NCI-H2081 treated with DMSO at 0.1 percent for 48 hours (cell line): ENCODE measurements at places on chromosomes 5 and 9.
A peak's percentile ranks its signal among the peaks of the same experiment; 100 is the strongest.

DNA sequence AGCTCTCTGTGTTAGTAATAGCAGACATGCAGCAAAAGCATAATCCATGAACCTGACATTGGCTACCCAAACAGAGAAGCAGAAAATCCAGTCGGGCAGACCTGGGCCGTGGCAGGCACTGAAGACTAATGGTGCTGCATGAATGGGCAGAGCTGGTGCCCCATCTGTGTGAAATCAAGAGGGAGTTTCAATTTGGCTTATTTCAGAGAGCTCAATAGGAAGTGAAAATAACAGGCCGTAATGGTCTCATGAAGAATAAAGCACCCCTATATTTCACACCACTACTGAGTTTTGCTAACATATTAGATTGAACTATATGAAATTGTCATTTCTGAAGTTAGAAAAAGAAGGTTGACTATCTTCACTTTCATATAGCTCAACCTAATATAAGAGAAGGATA lies 149.7 kb downstream of the ENC1 start:
- DNase-seq: no peak

- DNase-seq: no peak
These were observed 9.3 kb upstream of the TNC start for GRCh38 chr9:115127191-115127817.

DNA sequence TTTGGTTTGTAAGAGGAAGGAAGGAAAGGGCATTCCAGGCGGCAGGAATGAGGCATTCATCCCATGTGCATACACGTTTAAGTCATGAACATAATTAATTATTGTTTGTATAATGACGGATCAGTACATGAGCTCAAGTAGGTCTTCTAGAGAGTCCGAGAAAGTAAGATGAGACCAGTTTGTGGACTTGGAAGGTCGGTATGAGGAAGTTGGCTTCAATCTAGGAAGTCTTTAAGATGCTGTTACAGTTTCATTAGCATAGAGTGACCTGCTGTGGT lies 2.1 kb downstream of the GTF3C4 start:
- DNase-seq: no peak

- DNase-seq: no peak
These were observed 526.7 kb upstream of the TRPC7 start for GRCh38 chr5:136892000-136892399.

- DNase-seq: no peak
These were observed 48.2 kb upstream of the GFPT2 start for GRCh38 chr5:180401229-180401907.

DNA sequence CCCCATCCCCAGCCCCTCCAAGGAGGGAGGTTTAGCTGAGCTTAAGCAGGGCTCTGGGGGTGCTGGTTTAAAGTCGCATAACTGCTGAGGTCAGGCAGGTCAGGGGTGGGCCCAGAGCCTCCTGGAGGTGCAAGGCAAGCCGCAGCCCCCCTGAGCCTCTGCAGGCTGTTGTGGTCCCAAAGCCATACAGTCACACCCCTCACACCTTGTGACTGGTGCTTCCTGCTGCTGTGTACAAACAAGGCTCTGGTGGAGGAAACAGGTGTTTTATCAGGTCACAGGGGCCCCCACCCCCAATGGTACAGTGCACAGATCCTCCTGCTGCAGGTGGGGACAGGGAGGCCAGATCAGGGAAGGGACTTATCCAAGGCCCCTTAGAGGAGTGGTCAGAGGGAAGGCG lies 8.0 kb downstream of the TCF7 start:
- DNase-seq: no peak

DNA sequence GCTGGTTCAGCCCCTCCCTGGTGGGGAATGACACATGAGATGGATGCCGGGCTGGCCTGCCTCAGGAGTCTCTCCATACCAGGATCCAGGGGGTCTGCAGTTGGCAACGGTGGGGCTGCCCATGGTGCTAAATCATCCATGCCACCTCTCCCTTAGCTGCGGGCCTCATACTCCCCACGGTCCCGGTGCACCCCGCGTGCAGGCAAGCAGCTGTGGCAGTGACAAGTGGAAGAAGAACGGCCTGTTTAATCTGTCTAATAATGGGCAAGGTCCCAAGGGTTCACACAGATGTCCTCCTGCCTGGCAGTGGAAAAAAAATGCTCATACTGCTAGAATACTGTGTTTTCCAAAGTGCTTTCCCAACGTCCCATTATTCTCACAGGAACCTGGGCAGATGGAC lies 196.9 kb upstream of the PANK3 start:
- no peak for DNase-seq

GRCh38 chr9:129623331-129623730 lies 2.4 kb upstream of the C9orf50 start:
- no peak for DNase-seq

DNA sequence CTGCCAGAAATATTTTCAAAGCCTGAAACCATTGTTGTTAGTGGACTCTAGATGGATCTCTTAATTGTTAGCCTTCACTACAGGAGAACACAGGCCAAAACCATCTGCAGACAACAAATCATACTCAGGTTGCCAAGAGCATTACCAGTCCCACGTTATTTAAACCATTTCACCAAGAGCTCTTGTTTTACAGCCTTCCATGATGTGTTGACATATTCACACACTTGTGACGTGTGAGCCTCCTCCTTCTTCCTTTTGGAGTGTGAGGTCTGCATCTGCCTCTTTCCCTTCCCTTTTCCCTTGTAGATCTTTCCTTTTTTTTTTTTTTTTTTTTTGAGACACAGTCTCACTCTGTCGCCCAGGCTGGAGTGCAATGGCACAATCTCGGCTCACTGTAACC lies 279.0 kb downstream of the AUH start:
- no peak for DNase-seq

GRCh38 chr5:174547814-174548213 lies 176.6 kb upstream of the MSX2 start:
- DNase-seq: no peak

- DNase-seq: no peak
These were observed 41.4 kb upstream of the DAB2IP start for GRCh38 chr9:121609822-121610637.

- no peak for DNase-seq
These were observed 205.8 kb upstream of the KIF2A start for GRCh38 chr5:62100201-62100600.

GRCh38 chr5:171782332-171782966 lies 3.2 kb upstream of the SMIM23 start:
- no peak for DNase-seq

DNA sequence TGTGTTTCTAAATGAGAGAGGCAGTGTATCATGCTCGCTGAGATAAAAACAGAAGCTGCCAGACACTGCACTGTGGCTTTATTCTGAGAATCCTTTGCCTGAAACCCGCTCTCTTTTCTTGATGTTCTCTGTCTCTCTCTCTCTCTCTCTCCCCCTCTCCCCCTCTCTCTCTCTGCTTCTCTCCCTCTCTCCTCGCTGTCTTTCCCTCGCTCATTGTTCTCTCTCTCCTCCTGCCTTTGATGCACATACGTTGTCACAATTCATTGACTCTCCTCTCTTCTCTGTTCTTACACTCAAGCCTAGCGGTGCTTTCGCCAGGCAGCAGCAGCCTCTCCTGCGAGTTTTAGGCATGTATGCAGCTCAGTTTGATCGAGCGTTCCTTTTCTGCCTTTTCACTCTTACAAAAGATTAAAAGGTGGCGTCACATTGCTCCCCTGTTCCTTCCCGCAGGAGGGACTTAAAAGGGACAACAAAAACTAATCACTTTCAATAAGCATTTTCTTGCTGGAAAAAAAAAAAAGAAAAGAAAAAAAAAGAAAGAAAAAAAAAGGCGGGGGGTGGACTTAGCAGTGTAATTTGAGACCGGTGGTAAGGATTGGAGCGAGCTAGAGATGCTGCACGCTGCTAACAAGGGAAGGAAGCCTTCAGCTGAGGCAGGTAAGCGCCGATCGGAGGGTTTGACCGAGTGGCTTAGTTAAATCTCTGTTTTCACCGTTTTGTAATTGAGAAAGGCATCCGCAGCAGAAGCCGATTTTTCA lies 717.9 kb upstream of the WWC1 start:
- peak; percentile 43 for DNase-seq

DNA sequence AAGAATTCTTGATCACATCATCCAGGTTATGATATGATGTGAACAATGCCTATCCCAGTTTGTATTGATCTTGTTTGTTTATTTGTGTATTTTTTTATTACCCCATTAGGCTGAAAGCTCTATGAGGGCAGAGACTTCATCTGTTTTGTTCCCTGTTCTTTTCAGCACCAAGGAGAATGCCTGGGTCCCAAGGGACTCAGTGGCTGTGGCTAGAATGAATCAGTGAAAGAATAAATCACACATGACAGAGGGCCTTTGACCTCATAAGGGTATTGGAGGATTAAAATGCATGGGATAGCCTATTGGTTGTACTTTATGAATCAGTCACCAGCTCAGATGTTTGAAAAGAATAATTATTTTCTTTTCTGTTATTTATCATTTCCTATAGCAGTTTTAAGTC lies 292.2 kb downstream of the GAS1 start:
- DNase-seq: no peak

- DNase-seq: no peak
These were observed 16.6 kb upstream of the FBP2 start for GRCh38 chr9:94610181-94610606.

- DNase-seq: no peak
These were observed 22.3 kb downstream of the NTNG2 start for GRCh38 chr9:132184124-132184523.

DNA sequence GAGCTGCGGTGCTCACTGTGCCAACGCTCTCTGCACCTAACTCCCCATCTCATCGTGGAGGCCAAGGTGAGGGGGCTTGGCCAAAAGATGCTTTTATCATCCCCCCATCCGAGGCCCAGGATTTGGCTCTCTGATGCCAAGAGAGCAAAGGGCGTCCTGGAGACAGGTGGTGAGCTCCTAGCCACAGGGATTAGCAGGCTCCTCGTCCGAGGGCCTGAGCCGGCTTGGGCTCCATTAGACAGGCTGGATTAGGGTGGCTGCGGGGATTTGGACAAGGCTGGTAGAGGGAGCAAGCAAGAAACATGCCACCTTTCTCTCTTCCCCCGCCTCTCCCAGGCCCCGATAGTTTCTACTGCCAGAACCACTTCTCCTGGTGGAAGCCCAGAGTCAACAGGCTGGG lies 1.0 kb upstream of the GRM6 start:
- DNase-seq: no peak

DNA sequence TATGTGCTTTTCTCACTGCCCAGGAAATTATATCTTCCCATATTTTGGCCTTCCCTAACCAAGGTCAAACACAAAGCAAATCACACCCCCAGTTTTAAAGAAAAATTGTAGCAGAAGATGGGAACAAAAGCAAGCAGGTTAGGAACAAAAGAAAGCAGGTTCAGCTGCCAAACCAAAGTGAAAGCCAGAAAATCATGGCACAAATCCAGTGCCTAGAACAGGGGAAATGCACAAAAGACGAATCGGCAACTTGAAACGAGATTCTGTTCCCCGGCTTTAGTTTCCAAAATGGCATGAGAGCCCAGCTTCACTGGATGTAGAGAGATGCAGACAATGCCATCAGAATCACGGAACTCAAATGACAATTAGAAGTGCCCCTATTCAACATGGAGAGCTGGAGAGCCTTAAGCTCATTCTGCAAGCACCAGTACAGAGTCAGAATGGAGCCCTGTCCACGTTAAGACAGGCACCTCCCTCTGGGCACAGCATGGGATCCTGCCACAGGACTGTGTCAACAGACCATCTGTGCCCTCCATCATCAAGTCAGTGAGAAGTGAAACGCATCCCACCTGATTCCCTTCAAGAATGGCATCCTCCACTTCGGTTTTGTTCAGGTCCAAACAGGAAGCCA lies 13.8 kb downstream of the DNAH5 start:
- peak; percentile 8 for DNase-seq

GRCh38 chr5:150783422-150783928 lies 4.9 kb downstream of the SMIM3 start:
- peak; percentile 28 for DNase-seq

DNA sequence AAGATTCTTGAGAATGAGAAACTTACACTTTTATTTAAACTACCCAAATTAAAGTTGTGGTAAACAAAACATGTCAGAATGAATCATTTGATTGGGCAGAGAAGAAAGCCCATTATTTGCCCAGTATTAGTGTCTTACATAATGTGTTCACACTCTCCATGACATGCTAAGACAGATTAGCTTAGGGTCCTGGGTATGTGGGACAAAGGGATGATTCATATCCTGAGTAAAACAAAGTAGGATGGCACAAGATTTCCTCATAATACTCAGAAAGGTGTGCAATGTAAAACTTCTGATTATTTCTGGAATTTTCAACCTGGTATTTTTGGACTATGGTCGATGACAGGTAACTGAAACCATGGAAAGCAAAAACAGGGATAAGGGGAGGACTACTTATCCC lies 183.9 kb upstream of the POU5F2 start:
- DNase-seq: no peak

GRCh38 chr9:93427655-93428379 lies 23.7 kb upstream of the FAM120A start:
- no peak for DNase-seq

DNA sequence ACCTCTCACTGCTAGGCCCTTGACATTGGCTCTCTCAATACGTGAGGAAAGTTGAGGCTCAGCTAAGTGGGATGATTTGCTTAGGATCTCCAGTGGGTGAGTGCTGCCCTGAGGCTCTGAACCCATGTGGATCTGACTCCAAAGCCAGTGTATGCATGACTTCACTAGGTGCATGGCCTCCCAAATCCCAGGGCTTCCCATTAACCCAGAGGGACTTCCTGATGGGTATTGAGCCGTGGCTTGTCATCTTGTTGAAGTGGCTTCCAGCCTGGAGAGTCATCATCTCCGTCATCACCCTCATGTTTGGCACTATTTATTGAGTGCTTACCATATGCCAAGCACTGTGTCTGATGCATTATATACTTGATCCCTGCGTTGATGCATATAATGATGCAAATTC lies 37.3 kb upstream of the TEX48 start:
- no peak for DNase-seq

DNA sequence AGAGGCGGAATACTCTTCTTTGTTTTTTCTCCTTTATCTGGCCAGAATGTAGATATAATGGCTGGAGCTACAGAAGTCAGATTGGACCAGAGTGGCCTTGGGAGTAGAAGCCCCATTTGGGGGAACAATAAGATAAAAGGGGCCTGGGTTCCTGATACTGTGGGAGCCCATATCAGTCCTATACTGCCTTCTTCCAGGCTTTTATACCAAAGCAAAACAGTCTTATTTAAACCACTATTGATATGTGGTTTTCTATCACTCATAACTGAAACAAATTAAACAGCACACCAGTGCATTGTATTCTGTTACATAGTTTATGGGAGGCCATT lies 14.3 kb downstream of the SPAAR start:
- no peak for DNase-seq

- no peak for DNase-seq
These were observed 22.7 kb downstream of the CLTA start for GRCh38 chr9:36213387-36213786.

- peak; percentile 60 for DNase-seq
These were observed 137.1 kb downstream of the FGF1 start for GRCh38 chr5:142548739-142549275.

GRCh38 chr5:127351418-127351817 lies 60.8 kb downstream of the MEGF10 start:
- DNase-seq: no peak

GRCh38 chr9:136021171-136021871 lies 60.1 kb upstream of the UBAC1 start:
- DNase-seq: no peak

GRCh38 chr5:166722939-166723338 lies 1568.5 kb upstream of the WWC1 start:
- no peak for DNase-seq

GRCh38 chr5:61467766-61468482 lies 135.9 kb downstream of the ZSWIM6 start:
- no peak for DNase-seq
